C1 segment of cervical spinal cord (tissue), 14 donors: ENCODE measurements at places on chromosomes 6 and 20.

- DNase-seq: no peak
Observed at GRCh38 chr6:106339334-106340029, 13.9 kb upstream of the ATG5 start.

GRCh38 chr6:149484733-149485700 is at the start of gene ZC3H12D:
ZC3H12D (minus strand) TSS chr6:149485014; CDS start chr6:149474543, 10,471 bp downstream.
- DNase-seq: no peak

- DNase-seq: no peak
Observed at GRCh38 chr6:47809873-47810272, 28.0 kb downstream of the OPN5 start.

GRCh38 chr6:78896227-78896626 is 28.9 kb downstream of the IRAK1BP1 start:
- DNase-seq: no peak

DNA sequence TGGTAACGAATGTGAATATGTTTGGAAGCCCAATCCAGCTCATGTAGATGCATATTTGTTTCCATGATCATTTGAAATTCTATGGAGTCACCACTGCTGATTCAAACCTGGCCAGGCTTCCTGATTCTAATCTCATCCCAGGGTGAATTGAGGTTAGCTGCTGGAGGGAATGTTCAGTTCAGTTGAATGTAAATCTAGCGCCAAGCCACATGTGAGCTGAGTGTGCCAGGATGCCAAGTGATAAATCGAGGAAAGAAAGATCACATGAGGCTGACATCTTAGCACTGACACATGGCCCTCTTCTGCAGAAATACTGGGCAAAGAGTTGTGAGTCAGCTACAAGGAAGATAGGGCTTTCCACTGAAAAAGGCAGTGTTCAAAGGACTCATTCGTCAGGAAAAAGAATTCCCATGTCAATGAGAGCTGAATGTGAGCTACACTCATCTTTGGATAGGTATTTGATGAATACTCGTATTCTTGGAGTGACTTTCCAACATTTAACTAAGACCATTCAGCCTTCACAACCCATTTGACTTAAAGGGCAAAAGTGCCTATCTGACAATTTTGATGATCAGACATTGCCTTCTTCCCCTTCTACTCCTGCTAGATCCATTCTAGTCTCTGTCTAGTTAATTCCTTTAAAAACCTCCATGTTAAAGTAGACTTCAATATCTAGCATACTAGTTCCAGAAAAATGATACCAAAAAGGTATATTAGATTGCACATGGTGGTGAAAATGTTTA is 172.1 kb downstream of the MTFR2 start:
- no peak for DNase-seq

DNA sequence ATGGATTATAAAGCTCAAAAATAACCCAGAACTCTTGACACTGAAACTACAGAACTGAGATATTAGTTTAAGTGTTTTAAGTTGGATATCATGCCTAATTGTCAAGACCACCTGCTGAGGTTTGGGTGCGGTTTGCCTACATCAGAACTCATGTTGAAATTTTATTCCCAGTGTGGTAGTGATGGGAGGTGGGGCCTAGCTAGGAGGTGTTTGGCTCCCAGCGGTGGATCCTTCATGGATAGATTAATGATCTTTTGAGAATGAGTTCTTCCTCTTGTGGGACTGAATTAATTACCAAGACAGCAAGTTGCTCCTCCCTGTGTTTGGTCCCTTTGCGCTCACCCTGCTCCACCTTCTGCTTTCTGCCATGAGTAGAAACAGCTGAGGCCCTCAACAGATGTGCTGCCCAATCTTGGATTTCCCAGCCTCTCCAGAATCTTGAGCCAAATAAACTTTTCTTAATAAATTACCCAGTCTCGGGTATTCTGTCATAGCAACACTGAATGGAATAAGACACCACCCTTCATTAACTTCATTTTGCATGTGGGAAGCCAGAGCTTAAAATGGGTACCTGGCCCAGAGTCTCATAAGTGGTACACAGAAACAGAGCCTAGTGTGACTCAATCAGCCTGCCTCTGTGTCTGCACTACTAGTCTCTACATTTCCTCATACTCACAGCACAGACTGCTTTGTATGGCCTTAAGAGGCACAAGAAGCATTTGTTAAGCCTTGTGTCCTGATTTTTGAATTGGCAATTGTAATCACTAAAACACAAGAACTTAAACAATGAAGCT is 158.4 kb downstream of the IBTK start:
- DNase-seq: no peak

GRCh38 chr6:163133017-163133416 is 281.5 kb upstream of the QKI start:
- DNase-seq: no peak

GRCh38 chr6:129989396-129989795 is 29.0 kb upstream of the L3MBTL3 start:
- DNase-seq: no peak

GRCh38 chr6:11211254-11211653 is 21.2 kb downstream of the NEDD9 start:
- no peak for DNase-seq

DNA sequence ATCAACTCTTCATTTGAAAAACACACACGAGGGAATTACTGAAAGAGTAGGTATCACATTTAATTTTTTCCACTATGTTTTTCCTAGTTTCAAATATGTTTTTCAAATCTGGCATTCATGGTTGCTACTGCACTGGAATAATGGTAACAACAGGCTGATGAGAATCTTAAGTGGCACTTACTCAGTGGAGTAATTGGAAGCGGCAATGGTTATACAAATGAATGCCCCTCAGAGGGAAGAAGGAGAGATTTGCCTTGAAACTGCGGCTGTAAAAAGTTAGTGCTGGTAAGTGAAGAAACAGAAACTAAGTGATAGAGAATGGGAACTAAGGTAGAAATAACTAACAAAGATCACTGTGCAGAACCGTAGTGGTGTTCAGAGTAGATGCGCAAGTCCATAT is 41.0 kb upstream of the PDE7B start:
- DNase-seq: no peak

GRCh38 chr6:11535801-11536230 is 1.7 kb upstream of the TMEM170B start:
- no peak for DNase-seq

DNA sequence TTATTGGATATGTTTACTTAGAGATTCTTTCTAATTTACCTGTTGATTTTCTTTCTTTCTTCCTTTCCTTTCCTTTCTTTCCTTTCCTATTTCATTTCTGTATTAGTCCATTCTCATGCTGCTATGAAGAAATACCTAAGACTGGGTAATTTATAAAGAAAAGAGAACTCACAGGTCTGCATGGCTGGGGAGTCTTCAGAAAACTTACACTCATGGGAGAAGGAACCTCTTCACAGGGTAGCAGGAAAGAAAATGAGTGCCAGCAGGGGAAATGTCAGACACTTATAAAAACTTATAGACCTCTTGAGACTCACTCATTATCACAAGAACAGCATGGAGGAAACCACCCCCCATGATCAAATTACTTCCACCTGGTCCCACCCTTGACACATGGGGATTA is 40.8 kb downstream of the HDAC2 start:
- DNase-seq: no peak

DNA sequence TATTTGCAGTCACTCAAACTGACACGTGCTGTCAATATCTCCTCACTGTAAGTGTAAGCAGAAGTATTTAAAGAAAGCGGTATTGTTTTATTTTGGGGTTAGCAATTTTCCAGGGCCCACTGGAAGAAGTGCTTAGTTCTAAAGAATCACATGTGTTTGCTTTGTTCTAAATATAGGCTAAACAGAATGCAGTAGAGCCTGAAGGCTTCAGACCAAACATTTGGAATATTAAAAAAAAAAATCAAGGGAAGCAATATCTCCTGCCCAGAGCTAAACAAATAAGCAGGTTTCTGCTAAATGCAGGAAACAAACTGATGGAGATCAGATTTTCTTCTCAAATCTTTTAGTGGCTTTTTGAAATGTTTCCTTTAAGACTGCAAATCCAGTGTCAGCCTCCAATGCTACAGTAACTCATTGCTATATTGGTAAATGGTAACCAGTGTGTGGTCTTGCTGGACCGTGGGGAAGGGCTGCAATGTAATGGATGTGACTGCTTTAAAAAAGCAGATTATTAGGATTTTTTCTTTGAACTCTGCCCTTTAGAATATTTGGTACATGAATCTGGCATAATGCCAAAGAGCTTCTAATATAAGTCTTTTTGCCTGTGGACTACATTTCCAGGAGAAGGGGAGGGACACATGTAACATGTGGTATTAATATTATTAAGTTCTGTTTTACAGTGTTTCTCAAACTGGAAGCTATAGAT is 317.1 kb upstream of the FERMT1 start:
- DNase-seq: no peak

GRCh38 chr6:125503181-125503580 is 201.4 kb upstream of the HDDC2 start:
- no peak for DNase-seq

DNA sequence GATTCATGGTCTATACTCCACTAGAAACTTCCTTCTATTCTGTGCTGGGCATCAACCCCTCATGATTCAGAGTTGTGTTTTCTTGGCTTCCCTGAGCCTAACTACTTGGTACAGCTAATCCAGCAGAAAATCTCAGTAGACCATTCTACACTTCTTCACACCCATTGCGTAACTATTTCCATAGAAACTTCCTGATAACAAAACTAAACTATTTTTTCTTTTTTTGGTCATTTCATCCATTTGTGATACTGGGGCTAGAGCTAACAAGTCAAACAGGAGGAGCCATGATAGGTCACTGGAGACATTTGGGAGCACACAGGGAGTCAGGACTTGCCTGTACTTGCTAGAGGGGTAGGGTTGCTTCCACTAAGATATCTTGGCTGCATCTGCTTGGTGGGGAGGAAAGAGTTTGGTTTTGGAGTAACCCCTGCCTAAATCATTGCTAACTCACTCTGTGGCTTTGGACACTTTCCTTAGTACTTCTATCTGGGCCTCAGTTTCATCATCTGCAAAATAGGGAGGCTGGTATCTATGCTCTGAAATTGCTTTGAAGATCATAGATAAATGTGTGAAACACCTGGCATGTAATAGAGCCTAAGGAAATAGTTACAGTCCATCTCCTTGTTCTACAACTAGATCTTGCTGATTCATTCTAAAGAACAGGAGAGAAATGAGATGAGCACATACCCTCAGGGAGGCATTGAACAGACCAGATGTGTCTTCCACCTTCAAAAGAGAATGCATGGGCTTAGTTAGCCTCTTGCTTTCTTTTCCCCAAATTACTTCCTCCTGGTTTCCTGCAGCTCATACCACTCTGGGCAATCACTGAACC is 127.9 kb upstream of the ADGRF1 start:
- no peak for DNase-seq

DNA sequence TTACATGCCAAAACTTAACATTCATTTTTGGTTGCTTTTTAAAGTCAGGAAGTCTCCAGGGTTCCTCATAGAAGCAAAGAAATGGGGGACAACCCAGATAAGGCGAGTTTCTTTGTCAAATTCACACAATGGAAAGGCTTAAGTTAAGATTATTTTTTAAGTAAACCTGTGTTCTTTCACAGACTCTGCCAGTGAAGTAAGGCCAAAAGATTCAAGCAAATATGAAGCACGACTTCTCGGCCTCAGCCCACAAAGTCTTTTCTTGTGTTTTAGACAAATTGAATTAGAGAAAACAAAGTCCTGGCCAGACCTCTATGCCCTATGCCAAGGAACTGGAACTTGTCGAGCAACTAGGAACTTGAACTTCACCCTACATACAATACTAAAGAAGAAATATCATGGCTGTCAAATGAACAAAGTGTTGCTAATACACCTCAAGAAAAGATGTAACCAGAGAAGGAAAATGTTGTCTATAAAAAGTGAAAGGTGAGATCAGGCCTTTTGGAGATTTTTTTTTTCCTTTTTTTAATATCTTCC is 540.0 kb upstream of the JARID2 start:
- DNase-seq: no peak

- no peak for DNase-seq
Observed at GRCh38 chr6:144778773-144779492, 493.8 kb downstream of the UTRN start.

DNA sequence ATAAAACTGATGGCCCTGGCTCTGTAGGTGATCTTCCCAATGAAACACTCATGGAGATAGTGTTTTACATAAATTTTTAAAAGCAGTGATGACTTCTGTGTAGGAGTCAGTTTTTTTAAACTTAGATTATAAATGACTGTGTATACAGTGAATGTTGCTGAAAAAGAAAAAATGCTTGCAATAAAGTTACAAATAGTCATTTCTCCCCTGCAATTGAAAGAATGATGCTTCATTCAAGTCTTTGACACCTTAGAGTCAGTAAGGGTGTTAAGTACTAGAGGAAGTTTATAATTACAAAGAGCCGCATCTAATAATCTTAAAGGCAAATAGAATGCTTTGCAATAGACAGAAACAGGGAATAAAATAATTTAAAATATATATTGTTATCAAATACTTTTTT is 27.6 kb downstream of the ZNF292 start:
- no peak for DNase-seq
